GM12864 (cell line): ENCODE measurements at places on chromosomes 6 and 20.
A peak's percentile ranks its signal among the peaks of the same experiment; 100 is the strongest.

GRCh38 chr6:29887330-29887818, 55.0 kb upstream of the HLA-A start:
- DNase-seq: no peak

- peak; percentile 8 for DNase-seq
Observed at GRCh38 chr6:91483415-91484105, 896.7 kb upstream of the MAP3K7 start.

- DNase-seq: no peak
Observed at GRCh38 chr6:35086636-35087360, 54.3 kb downstream of the TCP11 start.

DNA sequence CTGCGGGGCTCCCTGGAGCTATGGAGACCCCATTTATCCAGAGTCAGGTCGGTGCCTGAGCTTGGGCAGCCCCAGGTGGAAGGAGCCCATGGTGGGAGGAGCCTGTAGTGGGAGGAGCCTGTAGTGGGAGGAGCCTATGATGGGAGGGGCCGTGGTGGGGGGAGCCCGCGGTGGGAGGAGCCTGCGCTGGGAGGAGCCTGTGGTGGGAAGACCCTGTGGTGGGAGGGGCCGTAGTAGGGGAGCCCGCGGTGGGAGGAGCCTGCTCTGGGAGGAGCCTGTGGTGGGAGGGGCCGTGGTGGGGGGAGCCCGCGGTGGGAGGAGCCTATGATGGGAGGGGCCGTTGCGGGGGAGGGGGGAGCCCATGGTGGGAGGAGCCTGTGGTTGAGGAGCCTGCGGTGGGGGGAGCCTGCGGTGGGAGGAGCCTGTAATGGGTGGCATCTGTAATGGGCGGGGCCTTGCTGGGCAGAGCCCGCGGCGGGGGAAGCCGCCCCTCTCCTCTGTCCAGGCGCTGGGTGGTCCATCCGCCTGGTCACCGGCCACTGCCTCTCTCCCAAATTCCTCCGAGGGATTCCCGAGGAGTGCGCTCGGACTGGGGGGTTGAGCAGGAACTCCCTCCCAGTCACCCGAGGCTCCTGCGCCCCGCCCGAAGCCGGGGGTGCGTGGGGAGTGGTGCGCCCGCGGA, 567 bp upstream of the FNDC11 start:
- peak; percentile 55 for DNase-seq

DNA sequence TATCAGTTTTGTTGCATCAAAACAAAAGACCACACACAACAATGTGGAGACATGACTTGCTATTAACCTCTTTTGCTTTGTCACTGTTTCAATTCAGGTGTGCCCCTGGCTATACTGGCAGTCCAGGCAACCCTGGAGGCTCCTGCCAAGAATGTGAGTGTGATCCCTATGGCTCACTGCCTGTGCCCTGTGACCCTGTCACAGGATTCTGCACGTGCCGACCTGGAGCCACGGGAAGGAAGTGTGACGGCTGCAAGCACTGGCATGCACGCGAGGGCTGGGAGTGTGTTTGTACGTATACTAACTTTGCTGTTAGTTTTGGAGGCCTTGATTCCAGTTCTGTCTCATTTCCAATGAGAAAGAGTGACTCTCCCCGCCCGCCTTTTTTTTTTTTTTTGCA, 356.9 kb downstream of the ARHGAP18 start:
- no peak for DNase-seq

- no peak for DNase-seq
Observed at GRCh38 chr6:126117251-126117650, 130.9 kb downstream of the TRMT11 start.
